ENCODE measurements at places on chromosomes 12 and 14.

GRCh38 chr14:95365401-95365800 lies 45.7 kb upstream of the CLMN start:
- DNase-seq, result no peak

DNA sequence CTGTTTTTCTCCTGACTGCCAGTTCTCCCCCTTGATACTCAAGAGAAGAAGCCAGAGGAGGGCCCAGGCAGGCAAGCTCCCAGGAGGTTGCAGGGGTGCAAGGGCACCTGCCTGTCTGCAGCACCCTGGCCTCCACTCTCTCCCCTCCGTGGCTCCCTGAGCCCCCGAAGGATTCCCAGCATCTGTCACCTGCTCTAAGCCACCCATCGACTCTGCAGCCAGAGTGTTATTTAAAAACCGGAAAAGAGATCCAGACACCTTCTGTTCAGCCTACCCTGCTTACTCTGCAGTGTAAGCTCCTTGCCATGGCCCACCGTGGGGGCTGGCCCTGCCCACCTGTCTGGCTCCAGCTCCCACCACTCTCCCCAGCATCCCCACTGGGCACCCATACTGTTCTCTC lies 121.4 kb downstream of the KSR2 start:
- DNase-seq, result no peak

DNA sequence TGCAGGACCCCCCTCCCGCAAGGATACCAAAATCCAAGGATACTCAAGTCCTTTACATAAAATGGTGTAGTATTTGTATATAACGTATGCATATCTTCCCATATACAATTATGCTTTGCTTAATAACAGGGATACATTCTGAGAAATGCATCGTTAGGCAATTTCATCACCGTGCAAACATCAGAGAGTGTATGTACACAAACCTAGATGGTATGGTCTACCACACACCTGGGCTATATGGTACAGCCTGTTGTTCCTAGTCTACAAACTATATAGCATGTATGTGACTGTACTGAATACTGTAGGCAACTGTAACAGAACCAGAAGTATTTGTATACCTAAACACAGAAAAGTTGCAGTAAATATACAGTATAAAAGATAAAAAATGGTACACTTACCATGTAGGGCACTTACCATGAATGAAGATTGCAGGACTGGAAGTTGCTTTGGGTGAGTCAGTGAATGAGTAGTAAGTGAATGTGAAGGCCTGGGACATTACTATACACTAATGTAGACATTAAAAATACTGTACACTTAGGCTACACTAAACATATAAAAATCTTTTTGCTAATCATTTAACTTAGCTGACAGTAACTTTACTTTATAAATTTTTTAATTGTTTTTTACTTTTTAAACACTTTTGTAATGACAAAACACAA lies 141.1 kb downstream of the SLC41A2 start:
- DNase-seq, result no peak

GRCh38 chr14:73462815-73463214 lies 4.5 kb upstream of the NUMB start:
- DNase-seq, result no peak

DNA sequence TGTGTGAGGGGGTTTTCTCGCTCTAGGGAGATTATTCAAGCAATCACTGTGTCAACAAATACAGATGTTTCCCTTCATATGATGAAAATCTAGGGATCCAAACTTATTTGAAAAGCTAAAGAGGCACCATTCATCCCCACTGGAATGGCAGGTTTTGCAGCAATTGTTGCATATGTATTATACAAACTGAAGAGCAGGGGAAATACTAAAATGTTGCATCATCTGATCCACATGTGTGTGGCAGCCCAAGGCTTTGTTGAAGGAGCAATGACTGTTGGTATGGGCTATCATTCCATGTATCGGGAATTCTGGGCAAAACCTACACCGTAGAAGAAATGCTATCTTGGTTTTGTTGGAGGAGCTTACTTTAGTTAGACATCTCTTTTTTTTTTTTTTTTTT lies 4.1 kb upstream of the PRPF40B start:
- no peak for DNase-seq

DNA sequence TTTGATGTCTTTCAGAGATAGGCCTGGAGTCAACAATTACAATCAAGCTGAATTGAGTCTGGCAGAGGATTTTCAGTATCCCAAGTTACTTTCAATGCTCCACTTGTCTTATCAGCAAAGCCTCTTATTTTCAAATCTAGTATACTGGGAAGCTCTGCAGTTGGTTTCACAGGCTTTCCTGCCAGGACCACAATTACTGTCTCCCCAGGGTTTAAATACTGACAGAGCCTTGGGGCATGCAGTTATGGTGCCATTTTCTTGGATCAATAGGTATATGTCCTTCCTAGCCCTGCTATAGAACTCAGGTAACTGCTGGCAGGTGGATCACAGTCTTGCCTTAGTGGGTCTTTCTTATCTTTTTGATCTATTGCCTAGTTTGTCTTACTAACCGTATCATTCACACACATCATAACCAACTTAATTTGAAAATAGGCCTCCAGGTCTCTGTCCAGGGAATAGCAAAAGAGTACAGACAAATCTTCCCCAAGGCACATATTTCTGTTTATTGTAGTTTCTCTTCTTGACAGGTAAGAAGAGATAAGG lies 22.4 kb upstream of the RNU6-8 start:
- no peak for DNase-seq

DNA sequence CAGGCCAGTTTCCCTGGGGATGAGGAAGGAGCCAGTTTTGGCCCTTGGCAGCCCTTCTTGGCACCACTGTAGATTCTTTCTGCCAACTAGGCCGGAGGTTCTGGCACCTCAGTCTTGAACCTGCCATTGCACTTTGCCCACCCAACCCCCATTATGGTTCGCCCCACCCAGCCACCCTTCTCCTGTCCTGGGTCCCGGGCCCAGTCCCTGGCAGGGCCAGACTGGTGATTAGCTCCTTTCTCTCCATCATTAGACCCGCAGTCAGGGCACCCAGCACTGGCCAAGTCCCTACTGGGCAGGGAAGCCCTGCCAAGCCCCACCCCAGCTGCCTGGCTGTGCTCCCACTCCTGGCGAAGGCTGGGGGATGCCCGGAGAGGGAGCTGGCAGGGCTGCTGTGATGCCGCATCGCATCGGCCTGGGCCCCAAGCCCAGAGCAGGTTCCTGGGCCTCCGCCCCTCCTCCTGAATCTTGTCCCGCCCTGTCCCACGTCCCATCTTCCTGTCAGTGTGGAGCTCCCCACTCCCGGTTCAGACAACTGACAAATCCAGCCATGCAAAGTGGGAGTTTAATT lies 9.8 kb downstream of the FAM222A start:
- no peak for DNase-seq

- DNase-seq, result no peak
These were observed 10.3 kb downstream of the DCP1B start for GRCh38 chr12:1993871-1994371.

DNA sequence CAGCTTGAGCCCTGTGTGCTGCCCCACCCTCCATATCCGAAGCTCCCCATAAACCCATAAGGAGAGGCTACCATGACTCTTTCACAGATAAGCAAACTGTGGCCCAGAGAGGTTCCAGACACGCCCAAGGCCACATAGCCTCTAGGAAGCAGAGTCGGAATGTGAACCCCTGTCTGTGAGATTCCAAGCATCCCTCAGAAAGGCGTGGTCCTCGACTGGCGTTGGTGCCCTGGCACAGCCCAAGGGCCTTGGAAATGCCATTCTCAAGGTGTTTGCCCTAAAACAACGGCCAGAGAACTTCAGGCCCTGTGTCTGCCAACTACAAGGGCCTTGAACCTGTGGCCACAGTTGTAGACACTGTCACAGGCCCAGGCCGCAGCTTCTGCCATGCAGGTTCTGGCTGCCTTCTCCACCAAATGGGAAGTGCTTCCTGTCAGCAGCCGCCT lies 8.5 kb upstream of the DIO3 start:
- no peak for DNase-seq

- DNase-seq, result no peak
These were observed 4.5 kb upstream of the MIA2 start for GRCh38 chr14:39229222-39229543.

DNA sequence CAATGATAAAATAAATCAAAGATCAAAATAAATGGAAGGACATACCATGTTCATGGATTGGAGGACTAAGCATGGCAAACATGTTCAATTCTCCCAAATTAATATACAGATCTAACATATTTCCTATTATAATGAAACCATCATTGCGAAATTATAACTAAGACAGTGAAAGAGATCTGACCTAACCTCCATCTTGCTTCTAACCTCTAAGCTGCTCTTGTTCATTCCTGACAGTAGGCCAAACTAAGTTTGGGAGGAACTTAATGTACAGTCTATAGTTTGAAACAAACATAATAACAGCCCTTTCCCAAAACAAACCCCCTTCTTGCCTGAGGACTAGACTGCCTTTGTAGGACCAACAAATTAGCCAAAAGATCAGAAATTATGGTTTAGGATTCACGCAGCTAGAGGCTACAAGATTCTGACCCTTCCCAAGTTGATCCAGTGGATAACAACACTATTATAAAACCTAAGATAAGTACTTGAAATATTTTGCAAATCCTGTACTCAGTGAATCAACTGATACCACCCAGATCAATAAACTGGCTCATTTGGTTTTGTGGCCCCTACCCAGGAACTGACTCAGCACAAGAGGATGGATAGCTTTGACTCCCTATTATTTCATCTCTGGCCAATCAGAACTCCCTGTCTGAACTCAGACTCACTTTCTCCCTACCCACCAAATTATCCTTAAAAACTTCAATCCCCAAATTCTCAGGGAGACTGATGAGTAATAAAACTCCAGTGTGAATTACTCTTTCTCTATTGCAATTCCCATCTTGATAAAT lies 41.7 kb upstream of the OR5AU1 start:
- no peak for DNase-seq

- no peak for DNase-seq
These were observed 28.8 kb downstream of the BCAT1 start for GRCh38 chr12:24920141-24920540.

- DNase-seq, result no peak
These were observed 128.6 kb downstream of the MED13L start for GRCh38 chr12:116148844-116149243.

GRCh38 chr12:92085736-92086040 lies 60.0 kb downstream of the BTG1 start:
- no peak for DNase-seq

GRCh38 chr12:92546635-92547348 lies 156.0 kb upstream of the PLEKHG7 start:
- DNase-seq, result no peak

DNA sequence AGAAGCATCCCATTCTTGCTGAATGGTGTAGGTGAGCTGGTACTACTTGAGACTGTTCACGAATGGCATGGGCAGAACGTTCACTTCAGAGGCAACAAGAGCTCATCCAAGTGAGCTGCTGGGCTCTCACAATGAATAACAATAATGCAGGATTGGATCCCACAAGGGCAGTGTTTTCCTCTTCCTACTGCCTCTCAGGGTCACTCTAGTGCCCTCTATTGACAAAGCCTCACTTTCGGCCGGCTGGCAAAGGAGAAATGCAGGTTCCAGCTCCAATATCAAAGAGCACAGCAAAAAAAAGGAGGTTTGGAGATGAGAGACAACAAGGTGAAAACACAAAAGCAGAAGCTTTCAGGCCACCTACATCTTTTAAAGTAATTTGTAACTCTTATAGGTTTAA lies 74.6 kb upstream of the MYF6 start:
- no peak for DNase-seq

GRCh38 chr14:21322716-21323115 lies 42.8 kb downstream of the RPGRIP1 start:
- DNase-seq, result no peak

- peak; percentile 22 for DNase-seq
These were observed 22.5 kb upstream of the YAF2 start for GRCh38 chr12:42260518-42260917.

DNA sequence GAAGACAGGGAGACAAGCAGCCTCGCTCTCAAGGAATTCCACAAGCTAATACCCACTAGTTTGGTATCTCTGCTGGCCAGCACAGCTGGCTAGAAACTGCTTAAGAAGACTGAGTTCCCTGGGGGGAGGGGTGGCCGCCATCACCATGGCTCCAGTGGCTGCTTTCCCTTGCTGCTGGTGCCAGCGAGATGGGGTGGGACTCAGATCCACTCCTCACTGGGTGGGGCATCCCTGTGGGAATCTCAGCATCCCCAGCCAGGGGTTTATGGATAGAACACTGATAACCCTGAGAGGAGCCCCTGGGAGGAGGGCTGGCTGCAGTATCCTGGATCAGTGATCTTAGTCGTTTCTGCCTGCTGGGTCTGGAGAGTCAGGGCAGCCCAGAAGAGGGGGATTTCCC lies 170.6 kb upstream of the MDGA2 start:
- no peak for DNase-seq

DNA sequence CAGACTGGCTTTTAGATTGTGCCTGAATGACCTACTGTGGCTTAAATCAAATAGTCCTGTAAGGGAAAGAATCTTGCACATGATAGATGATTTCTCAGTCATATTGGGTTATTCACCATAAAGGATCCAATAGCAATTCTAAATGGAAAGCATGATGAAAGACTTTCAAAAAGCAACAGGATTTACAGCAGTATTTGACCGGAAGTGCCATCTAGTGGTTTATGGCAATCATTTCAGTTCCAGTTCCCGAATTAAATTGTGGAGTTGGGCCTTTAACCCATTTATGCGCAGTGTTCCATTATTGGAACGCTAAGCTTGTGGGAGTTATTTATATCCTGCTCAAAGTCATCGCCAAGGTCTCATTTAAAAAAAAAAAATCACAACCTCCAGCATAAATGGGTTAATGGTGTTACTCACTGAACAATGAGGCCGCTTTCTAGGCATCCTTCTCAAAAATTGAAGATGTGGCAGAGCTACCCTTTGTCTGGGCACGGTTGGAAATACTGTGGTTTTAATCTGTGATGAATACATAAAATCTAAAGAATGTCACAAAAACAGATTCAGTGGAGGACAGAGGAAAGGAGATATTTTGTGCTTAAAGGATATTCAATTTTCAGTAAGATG lies 60.8 kb upstream of the REP15 start:
- peak; percentile 12 for DNase-seq

GRCh38 chr12:100741084-100741711 lies 53.4 kb upstream of the ANO4 start:
- no peak for DNase-seq

GRCh38 chr14:92704036-92704804 lies 44.2 kb downstream of the LGMN start:
- no peak for DNase-seq

GRCh38 chr12:115964626-115965025 lies 312.9 kb downstream of the MED13L start:
- no peak for DNase-seq

- no peak for DNase-seq
These were observed 31.9 kb downstream of the FBXO34 start for GRCh38 chr14:55303125-55303499.

DNA sequence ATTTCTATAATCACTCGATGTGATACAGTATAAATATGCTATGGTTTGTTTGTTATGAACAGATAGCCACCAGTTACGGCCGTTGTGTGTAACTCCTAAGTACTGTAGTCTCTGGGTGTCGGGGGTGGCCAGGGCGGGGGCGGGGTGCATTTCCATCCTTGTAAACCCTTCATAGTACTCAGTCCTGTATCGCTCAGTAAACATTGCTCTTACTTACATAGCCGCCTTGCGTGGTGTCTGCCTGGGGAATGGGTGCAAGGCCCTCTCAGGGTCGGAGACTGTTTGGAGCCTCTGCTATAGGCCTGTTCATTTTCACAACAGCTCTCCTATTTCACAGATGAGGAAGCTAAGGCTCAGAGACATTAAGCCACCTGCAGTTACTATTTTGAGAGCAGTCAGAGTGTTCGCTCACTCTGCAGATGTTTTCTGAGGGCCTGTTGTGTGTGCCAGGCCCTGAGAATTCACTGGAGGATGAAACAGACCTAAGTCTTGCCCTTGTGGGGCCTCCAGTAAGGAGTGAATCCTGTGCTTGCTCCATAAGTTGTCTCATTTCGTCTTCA lies 42.5 kb downstream of the JDP2 start:
- no peak for DNase-seq
